ENCODE measurements at places on chromosomes 12 and 14.

GRCh38 chr12:49868449-49868848 is 25.5 kb upstream of the BCDIN3D start:
- no peak for DNase-seq

DNA sequence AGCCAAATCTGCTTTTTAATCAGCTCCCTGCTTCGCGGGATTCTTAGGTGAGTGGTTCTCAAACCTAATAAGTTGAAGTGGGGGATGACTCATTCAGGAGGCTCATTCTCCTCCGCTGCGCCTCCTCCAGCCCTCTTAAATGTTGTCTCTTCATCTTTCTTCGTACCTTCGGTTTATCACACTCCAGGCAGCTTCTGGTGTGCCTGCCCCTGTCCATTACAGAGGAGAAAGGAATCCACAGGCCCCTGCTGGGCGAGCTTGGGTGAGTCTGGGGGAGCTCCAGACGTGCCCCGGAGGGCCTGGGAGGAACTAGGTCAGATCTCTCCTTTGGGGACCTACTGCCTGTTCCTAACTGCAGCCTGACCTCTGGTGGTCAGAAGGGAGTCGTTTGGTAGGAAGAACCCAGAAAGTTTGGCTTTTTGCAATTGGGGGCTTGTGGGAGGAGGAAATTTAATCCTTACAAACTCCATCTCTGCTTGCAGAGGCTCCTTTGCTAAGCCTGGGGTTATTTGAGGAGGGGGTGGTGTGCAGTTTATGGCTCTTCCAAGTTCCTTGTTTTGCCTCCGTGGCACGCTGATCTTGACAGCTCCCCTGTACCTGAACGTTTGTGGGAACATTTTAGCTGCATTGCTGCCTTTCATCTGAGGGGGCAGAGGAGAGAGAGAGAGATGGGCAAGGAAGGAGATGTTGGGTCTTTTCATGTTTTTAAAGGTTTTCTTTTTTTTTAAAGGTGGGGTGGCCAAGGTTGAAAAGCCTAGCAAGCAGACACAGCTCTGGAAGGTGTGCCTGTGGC is 84.1 kb upstream of the GNG2 start:
- DNase-seq: peak; percentile 59

DNA sequence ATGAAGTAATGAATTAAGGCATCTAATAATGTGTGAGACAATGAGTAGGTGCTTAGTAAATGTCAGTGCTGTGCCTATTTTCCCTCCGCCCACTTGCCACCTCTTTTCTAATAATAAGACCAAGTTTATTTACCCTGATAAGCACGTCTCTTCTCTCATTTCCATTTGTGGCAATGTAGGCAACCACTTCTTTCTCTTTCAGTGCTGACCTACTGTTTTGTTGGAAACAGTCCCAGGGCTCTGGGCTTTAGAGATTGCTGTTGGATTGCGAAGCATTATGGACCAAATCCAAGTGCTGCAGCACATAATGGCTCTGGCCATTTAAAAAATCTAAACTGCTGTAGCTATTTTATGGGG is 141.3 kb upstream of the PLEKHG7 start:
- no peak for DNase-seq

GRCh38 chr12:66491853-66492252 is 187.0 kb downstream of the GRIP1 start:
- DNase-seq: no peak

DNA sequence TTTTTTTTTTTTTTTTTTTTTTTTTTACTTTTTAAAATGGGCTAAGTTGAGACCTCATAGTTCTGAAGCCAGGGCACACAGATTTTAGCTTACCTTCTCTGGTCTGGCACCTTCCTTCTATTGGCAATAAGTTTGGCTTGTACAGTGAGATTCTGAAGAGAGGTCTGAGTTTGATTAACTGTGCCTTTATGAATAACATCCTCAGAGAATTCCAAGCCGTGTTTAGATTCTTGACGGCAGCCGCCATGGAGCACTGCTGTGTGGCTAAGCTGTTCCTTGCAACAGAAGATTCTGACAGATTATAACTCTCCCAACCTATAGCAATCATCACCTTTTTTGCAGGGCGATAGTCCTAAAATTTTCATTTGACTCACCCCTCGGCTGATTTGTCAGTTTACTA is 354.9 kb upstream of the FAR2 start:
- no peak for DNase-seq

DNA sequence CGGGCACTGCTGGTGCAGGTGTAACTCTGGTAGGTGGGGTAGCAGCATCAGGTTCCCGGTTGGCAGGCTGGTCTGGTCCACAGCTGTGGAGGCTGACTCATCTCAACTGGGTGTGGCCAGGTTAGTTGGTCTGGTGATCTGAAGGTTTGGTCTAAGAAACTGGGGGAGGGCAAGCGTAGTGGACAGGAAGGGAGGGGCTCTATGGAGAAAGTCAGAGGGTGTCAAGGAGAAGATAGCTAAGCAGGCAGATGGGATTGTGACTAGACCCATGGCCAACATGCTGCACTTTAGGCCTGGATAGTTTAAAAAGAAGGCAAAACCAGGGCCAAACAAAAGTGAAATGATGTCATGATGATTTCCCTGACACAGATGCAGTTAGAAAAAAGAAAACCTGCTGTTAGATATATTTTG is 7.9 kb downstream of the TRIM9 start:
- no peak for DNase-seq

- DNase-seq: no peak
Measured at GRCh38 chr12:78386871-78387270, 477.7 kb upstream of the SYT1 start.

GRCh38 chr14:61586544-61587055 is 108.7 kb upstream of the HIF1A start:
- DNase-seq: no peak
